ENCODE measurements at places on chromosomes 3 and 15. TPM values are rescaled to one million over a fixed set of nuclear protein-coding genes. Genes with fewer than 3 reads are reported as not detected.

SKOR1 gene
- total RNA-seq, result 0.05 TPM

P2RY1 gene
- total RNA-seq, result 0.56 TPM

FBLN2 gene
- 2.5 TPM for total RNA-seq

ZNF592 gene
- total RNA-seq, result 20.7 TPM

PLAAT1 gene
- 0.13 TPM for total RNA-seq

GCSAM gene
- not detected for total RNA-seq

GOLGA6L4 gene
- 1.2 TPM for total RNA-seq

WDR49 gene
- total RNA-seq, result not detected

IGSF10 gene
- total RNA-seq, result 0.30 TPM

DUOX1 gene
- not detected for total RNA-seq

TKT gene
- total RNA-seq, result 1,744 TPM

OTOL1 gene
- not detected for total RNA-seq

TRIM71 gene
- total RNA-seq, result not detected

FGF7 gene
- total RNA-seq, result not detected
